Midbrain (tissue), 1 donor: ENCODE measurements at places on chromosomes 6 and 20.
A peak's percentile ranks its signal among the peaks of the same experiment; 100 is the strongest.

GRCh38 chr20:8431538-8432434, 299.7 kb downstream of the PLCB1 start:
- no peak for DNase-seq

DNA sequence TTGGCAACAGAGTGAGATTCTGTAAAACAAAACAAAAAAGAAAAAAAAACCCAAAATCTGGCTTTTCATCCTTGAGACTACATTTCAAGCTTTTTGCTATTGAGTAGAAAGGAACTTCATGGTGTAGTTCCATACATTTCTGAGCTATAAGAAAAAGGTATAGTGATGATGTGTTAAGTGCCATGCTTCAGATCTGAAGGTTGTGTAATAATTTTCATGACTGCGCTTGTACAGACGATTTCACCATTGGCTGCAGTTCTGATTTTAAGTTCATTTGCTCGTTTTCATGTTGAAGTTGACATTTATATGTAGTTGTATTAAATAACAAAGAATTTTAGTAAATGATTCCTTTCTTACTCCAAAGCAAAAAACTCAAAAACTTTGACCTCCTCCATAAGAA, 247.6 kb downstream of the ARID1B start:
- DNase-seq: no peak

DNA sequence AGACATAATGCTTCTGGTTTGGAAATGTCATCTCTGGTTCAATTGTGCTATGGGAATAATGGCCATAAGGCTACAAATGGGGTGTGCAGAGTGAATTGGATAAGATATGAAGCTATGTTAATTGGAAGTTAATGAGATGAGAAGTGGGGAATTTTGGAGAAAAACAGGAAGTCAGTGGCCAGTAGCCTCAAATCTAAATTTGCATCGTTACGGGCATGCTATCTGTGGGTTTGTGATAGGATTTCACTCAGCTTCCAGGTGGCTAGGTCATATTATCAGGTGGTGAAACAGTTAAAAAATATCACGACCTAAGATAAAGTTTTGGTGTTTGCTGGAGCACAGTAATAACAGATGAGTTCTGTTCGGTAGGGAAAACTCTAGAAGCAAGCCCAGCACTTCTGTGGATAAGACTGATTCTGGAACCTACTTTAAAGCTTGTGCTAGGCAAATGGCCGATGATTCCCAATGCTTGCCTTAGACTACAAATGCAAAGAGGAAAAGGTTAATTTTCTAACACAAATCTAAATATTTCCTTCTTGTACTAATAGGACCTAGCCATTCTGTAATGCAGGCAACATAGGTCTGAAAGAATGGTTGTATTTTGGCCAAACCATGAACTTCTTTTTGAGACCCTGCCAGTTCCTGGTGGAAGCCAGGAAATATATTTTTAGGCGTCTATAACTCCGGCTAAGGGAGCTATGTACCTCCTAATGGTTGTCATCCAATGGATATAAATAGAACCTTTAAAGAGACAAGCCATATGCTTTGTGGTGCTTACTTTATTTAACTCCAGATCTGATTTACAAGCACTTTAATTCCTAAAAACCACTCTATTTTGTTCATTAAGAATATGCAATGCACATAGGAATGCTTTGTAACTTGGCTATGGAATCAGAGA, 111.0 kb downstream of the PLCB1 start:
- no peak for DNase-seq

DNA sequence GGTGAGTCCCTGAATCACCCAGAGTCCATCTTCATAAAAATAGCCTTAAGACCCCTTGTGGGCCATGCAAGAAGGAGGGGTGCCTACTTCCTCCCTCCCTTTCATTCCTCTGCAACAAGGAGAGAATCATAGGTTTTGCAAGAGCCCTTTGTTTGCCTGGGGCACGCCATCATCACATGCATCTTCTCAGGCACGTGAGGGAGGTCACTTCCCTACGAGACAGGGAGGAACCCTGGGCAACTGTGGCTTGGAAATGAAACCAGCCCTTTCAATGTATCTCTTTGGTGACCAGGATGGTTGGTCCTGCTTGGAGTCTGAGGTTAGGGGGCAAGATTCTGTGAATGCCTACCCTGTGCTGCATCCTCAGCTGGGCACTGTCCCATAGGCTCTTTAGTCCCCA, 194.8 kb downstream of the MAFB start:
- DNase-seq: no peak

DNA sequence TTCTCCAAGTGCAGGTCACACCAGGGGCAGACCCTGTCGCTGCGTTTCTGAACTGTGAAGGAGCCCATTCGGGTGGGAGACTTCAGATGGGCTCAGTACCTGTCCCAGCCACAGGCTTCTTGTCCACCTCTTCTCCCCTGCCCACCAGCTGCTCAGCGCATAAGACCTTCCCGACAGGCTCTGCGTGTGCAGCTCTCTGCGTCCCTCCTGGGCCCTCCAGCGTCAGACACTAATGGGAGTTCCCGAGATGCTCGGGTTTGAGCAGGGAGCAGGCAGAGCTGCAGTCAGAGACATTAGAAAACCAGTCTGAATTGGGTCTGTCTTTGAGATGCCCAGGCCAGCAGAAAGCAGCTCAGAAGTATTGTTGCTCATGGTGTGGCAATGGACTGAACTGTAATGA, 50.4 kb downstream of the TCP11 start:
- no peak for DNase-seq

DNA sequence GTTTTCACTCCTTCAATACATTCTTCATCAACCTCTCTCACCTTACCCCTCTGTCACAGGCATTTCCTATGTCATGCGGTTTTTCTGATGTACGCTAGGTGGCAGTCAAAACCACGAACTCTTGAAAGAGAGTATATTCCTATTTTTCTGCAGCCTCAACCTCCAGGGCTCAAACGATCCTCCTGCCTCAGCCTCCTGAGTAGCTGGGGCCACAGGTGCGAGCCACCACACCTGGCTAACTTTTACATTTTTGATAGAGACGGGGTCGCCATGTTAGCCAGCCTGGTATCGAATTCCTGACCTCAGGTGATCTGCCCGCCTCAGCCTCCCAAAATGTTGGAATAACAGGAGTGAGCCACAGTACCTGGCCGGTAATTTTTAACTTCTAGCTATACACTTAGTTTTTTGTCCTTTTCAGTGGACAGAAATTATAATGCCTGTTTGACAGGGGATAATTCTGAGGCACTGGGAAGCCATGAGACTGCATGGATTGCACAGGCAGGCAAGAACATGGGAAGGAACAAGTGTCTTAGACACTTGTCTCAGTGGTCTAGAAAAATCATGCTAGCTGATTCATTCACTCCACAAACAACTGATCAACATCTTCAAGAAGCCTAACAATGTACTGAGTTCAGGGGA, 22.5 kb upstream of the HFE start:
- DNase-seq: peak; percentile 6

DNA sequence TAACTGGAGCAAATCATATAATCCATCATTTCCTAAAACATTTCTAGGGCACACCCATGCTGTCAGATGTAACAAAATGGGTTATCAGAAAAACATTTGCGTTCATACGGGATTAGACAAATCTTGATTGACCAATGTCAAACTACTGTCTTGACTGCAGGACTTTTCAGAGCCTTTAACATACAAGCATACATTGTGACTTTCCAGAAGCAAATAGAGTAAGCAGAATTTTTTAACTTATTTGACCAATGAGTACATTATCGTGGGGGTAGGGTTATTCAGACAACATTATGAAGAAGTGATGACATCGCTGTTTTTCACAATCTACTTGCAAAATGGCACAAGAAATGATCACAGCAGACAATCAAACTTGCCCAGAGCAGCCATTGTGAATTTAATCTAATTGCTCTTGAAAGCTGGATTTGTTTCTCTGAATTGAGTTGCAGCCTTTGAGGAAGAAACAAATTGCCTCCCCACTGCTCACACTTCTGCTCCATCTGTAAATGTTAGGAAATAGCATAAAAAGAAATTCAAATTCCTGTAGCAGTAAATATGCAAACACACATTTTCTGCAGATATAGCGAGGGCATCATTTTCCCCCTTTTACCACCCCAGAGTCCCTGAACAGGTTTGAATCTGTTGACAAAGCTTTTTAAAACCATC, 133.0 kb upstream of the DOK5 start:
- DNase-seq: no peak
